ENCODE measurements at places on chromosomes 4 and X.

DNA sequence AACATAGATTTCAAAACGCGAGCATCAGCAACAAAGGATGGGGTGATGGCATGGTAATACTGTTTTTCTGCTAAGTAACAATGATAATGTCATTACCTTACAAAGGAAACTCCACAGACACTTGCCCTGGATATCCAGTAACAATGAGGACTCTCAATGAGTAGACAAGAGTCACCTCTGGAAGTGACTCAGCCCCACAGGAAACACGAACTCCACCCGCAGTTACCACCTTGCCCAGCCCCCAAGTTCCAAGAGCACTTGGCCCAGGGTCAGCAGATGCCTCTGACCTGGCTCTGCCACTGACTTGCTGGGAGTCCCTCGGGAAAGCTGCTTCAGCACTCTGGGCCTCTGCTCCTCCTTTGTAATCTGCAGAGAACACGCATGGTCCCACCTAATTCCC, 110.3 kb upstream of the MAP3K15 start:
- DNase-seq: no peak

DNA sequence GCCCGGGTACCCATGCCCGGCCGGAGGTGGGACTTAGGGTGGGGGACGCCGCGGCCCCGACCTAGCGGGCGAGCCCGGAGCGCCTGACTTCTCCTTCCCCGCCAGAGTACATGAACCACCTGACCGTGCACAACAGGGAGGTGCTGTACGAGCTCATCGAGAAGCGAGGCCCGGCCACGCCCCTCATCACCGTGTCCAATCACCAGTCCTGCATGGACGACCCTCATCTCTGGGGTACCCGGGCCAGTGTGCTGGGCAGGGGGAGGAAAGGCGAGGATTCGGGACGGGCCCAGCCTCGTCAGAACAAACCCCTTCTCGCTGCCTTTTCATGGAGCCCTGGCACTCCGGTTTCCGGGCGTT, 622 bp downstream of the TAFAZZIN start:
- DNase-seq: no peak

- DNase-seq: no peak
Observed at GRCh38 chr4:139806929-139807328, 141.3 kb downstream of the MGST2 start.

- no peak for DNase-seq
Observed at GRCh38 chr4:40811956-40812355, 62.2 kb downstream of the NSUN7 start.

DNA sequence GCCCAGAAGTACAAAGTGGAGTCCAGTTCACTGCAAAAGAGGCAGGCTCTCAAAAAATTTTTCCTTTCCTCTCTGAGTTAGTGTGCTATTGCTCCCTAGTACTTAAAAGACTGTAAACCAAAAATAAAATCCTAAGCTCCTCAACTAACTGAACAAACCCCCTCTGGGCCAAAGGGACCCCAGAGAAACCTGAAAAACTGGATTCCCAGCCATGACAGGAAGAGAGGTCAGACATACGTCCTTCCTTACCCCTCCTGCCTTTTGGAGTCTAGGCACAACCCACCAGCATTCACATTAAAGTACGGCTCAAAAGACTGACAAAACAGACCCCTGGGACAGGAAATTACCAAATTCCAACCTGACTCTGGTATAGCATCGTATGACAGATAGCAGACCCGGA, 957.9 kb upstream of the PRKX start:
- DNase-seq: no peak

- peak; percentile 16 for DNase-seq
Observed at GRCh38 chrX:82589410-82589809, 918.7 kb upstream of the POU3F4 start.

DNA sequence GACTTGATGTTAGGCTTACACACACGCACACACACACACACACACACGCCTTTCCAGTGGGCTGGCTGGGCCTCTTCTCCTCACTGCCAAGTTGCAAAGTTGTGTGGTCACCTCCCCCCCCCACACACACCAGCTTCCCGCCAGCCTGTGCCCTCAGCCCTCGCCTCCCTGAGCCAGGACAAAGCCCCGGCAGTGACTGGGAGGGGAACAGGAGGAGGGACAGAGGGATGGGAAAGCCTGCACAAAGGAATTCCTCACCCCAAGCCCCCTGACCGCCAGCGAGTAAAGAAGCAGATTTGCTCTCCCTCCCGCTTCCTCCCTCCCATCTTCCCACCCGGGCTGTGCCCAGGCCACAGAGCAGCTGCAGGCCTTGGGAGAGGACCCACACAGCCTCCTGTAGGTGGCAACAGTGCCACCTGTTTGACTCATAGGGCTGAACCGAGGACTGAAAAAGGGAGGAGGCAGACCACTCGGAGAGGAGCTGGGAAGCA, at the start of gene GDPD2:
Gene GDPD2, plus strand, starts transcription at position 464 of the 491 bp plus-strand sequence. CDS start 1,671 bp downstream, outside the sequence.
- DNase-seq: peak; percentile 3

DNA sequence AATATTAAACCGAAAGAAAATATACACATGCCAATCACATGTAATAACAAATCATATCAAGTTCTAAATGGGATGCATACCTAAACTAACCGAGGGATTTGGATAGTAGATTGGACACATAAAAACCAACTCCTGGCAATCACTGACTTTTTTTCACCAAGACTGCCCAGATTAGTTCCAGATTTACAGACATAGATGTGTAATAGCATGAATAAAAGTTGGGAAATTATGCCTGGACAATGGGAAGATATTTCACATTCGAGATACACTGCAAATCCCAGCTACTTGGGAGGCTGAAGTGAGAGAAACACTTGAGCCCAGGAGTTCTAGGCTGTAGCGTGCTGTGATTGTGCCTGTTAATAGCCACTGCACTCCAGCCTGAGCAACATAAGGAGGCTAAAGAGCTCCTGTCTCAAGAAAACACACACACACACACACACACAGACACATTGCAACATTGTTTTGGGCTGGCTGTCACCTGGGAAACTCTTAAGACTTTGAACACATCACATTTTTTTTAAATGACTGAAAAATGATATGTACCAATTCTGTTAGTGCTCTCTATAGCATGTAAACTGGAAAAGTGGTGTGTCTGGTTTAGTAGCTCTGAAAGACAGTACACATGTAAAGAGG, 5.7 kb downstream of the RAB40A start:
- no peak for DNase-seq

- no peak for DNase-seq
Observed at GRCh38 chrX:123036401-123036800, 147.7 kb upstream of the GRIA3 start.

GRCh38 chrX:38515291-38515690, 46.1 kb upstream of the TSPAN7 start:
- DNase-seq: no peak

- no peak for DNase-seq
Observed at GRCh38 chrX:122913134-122913533, 270.9 kb upstream of the GRIA3 start.

GRCh38 chrX:120305531-120306141, 5.6 kb downstream of the TMEM255A start:
- DNase-seq: no peak

DNA sequence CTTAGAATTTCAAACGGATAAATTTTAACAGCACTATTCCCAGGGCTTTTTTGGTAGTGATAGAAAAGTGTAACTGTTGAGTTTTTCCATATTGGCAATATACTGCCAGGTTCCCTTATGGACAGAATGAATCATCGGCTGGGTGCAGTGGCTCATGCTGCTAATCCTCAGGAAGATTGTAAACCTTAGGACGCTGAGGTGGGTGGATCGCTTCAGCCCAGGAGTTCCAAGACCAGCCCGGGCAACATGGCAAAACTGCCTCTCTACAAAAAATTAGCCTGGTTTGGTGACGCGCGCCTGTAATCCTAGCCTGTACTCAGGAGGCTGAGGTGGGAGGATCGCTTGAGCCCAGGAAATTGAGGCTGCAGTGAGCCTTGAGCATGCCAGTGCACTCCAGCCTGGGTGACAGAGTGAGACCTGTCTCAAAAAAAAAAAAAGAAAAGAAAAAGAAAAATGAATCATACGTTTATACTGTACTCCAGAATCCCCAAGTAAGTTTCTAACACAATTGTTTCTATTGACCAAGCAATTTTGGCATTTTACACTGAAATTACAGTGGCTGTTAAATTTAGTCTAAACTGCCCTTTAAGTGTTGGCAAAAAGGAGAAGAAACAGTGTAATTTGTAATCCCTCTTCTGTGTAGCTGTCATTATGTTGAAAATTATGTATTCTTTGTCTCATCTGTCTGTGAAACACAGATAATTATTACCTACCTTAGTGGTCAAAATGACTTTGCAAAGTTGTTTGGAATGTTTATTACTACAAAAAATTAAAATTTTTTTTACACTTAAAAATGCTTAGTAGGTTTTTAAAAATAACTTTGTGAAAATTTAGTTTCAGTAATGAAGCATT, 1.8 kb downstream of the SLC30A9 start:
- DNase-seq: no peak

DNA sequence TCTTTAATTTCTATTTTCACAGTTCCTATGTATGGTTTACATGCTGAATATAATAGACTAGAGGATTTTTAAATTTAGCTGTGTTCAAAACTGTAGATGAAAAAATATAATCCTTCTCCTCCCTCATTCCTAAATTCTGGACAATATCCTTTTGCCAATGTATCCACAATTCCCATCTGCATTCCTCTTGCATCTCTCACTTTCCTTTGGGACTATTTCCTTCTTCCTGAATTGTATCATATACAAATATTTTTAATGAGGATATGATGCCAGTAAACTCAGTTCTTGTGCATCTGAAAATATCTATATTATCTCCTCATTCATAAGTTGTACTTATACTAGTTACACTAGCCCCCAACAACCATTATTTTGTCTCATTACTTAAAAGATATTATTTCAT, 46.7 kb downstream of the DDX60L start:
- no peak for DNase-seq

- DNase-seq: no peak
Observed at GRCh38 chrX:43175434-43175833, 397.5 kb upstream of the PPP1R2C start.

GRCh38 chrX:118345045-118345463, 852 bp upstream of the WDR44 start:
- no peak for DNase-seq

DNA sequence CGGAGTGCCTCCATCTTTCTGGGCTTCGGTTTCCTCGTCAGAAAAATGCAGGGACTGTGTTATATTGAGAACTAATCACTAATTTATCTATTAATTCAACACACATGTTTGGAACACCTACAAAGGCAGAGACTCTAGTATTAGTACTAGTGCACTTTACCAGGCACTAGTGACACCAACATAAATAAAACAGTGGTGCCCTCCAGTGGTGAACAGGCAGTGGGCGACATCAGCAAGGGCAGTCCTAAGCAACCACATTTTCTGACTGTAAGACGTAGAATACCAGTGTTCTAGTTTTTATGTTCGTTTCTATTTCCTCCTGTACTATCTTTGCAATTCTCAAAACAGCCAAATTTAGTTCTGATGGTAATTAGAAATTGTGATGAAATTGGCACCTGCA, 69.1 kb upstream of the UCP1 start:
- DNase-seq: no peak

GRCh38 chr4:27911047-27911446, 1050.4 kb downstream of the STIM2 start:
- DNase-seq: no peak

DNA sequence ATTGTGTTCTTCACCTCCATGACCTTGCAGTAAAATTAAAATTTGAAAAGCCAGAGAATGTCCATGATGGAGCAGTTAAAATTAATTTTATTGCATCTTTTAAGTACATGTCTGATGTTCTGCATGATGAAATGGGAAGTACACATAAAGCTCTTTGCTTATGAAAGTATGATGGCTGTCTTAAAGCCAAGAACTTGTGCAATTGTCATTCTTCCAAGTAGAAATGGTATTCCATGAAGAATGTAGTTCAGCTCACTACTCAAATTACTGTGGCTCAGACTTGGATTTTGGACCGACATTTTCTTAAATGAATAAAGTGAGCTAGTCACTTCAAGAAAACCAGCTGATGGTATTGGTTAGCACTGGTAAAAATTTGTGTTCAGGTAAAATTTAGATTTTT, 161.7 kb upstream of the CXCL13 start:
- no peak for DNase-seq

GRCh38 chr4:94507708-94508107, 56.0 kb downstream of the PDLIM5 start:
- DNase-seq: peak; percentile 84

GRCh38 chrX:55074851-55075467, at the start of gene PAGE2B:
PAGE2B (plus strand) TSS chrX:55075030; CDS start chrX:55076042, 1,012 bp downstream.
- DNase-seq: no peak

DNA sequence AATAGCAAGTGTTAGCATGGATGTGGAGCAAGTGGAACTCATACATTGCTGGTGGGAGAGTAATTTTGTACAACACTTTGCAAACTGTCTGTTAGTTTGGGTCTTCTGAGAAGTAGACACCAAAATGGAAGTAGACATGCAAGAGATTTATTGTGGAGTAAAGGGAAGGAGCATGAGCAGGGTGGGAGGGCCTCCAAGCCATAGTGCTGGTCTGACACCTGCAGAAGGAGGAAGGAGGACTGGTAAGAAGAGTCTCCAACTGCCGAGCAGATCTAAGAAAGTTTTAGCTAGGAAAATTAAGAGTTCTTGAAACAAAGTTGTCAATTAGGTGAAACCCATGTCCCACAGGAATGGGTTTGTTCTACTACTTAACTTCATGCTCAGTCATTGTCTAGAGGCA, 64.0 kb upstream of the DDIT4L start:
- no peak for DNase-seq

DNA sequence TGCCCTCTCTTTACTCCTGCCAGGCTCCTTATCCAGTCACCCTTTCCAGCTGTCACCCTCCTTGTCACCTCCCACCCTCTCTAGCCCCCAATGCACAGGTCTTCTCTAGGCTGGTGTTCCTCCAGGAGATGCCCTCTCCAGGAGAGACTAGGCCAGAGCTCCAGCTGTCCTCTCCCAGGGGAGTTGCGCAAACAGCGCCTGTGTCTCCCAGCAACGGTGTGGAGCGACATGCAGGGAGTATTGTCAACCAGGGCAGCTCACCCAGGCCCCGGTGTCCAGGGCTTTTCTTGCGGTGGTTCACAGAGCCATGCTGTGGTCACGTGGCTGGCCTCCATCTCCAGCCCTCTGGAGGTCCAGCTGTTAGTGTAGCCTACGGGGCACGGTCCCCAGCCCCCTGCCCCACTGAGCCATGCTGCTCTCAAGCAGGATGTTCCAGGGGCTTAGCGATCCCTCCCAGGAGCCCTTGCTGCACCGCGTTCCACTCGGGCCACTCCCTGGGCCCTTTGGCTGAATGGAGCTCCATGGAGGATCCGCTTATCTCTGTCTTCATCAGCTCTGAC, 34.8 kb downstream of the CCNQ start:
- no peak for DNase-seq
